Stimulated activated CD4-positive, alpha-beta T cell treated with anti-CD3 and anti-CD28 coated beads, TNF-alpha, amount 100 ng/mL, for 24 hours (primary cell): ENCODE measurements at places on chromosomes 1 and 21.

DNA sequence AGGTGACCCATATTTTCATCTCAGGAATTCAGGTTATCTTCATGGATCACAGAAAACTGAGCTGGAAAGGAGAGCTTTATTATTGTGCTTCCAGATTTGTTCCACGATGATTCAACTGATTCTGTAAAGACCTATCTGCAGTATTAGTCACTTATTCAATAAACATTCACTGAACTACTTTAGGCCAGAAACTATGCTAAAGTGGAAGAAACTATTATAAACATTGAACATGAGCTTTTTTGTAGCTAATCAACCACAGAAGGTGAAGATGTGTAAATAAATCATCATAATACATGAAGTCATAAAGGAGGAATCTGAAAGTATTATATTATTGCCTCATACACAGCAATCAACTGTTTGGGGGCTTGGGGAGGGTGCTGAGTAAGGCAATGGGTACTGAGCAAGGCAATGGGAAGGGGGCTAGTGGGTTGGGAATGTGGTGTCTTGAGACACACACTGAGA lies 30.6 kb upstream of the EXO1 start:
- DNase-seq: no peak

- peak; percentile 34 for DNase-seq
Measured at GRCh38 chr1:9716404-9717192, 65.1 kb downstream of the PIK3CD start.

GRCh38 chr1:162022626-162023025 lies 1.0 kb downstream of the OLFML2B start:
- DNase-seq: no peak

GRCh38 chr1:65256860-65257708 lies 52.3 kb upstream of the DNAJC6 start:
- no peak for DNase-seq

DNA sequence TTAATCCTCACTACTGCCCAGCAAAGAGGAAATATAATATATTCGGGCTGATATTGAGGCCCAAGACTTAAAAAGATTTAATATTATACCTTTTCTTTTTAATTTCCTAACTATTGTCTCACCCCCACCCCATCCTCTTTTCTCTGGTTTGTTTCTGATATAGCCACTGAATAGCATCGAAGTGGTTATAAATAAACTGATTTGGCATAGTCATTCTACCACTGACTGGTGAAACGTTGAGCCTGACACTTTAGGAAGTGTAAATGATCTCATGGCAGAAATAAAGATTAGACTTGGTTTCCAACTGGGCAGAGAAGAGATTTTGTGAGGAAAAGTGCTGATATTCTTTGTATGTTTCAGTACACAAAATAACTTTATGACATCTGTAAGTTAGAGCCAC lies 39.3 kb downstream of the DTL start:
- DNase-seq: no peak

DNA sequence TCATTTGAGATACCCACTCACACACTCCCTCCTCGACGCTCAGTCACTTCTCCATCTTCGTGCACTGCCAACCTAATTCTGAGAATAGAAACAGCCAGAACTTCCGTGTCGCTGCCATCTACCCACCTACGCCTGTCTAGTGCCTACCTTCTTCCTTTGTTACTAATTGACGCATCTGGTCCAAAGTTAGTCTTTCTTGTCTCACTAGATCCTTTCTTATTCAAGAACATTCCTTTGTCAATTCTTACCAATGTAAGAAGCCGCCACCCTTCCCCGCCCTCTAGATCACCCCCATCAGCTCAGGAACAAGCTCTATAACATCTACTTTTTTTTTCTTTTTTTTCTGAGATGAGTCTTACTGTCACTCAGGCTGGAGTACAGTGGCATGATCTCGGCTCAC lies 3.7 kb downstream of the PADI6 start:
- DNase-seq: no peak

DNA sequence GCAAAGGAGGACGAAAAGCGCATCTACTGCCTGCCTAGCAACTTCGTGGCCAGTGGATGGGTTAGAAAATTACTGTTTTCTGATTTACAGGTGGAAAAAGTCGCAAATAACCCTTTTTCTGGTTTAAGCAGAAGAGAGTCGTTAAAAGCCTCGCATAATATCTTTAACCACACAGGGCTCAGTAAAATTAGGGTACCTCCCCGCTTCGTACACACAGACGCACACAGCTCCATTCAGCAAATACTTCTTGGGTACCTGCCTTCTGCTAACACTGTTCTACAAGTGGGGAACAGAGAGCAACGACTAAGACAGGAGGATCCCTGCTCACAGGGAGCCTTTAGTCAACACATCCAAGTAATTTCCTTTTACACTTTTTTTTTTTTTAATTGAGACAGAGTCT lies 704 bp downstream of the ALG6 start:
- DNase-seq: no peak

DNA sequence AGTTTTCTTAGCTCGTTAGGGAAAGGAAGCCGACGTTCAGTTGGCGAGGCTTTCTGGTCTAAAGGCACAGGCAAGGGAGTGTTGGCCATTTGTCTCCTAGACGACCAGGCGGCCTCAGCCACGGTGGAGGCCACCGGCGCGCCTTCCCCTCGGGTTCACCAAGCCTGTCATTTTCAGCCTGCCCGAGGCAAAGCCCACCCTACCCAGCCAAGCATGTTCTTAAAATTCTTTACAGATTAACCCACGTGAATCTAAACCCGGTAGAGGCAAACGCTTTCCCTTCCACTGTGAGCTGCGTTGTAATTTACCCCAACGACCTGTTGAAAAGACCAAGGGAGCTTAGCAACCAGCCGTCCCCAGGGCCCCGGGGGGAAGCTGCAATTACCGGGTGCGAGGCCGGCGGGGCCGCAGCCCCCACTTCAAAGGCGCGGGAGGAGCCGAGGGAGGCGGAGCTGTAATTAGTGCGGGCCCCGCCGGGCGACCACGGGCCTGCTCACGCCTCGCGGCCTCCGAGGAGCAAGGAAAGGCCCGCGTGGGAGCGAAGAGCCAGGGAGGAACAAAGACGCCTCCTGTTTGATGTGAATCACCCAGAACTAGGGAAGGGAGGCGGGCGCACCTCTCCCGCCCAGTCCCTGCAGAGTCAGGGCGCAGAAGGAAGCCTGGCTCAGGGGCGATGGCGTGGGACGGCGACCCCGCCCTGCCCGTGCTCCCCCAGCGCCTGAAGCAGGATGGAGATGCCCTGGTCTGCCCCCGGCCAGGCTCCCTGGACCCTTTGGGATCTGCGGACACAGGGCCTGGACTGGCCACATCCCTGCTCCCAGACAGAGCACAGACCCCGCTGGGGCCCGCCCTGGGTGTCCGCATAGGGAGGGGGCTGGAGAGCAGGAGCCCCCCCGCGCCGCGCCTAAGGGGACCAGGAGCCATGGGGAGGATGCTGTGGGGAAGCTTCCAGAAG lies 12.1 kb upstream of the TSPEAR start:
- DNase-seq: no peak

DNA sequence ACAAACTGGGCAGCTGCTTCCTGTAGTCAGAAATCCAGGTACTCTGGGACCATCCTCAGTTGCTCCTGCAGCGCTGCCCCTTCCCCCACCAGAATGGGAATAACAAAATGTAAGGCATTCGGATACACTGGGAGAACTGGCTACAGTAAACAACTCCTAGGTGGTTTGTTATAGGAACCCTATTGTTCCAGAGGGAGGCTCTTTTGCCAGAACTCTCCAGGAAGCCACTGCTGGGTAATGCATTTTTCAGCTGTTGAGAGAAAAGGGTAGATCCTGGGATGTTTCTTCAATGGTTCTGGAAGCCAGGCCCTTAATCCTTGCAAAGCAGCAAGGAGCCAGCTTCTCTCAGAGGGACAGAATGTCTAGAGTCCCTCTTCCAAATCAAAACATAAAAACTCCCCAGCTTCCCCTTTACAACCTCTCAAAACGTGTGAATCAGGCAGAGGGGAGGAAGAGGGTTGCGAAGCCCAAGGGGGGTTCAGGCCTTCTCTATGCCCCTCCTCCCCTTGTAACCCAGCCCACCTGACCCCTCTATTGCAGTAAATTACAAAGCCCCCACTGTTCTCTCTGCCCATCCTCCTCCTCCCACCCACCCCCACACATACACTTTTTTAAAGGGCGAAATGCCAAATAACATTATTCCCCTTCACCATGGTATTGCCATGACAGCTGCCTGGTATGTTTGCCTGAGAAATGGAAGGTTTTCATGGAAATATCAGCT lies 29.1 kb downstream of the PLPP3 start:
- no peak for DNase-seq

DNA sequence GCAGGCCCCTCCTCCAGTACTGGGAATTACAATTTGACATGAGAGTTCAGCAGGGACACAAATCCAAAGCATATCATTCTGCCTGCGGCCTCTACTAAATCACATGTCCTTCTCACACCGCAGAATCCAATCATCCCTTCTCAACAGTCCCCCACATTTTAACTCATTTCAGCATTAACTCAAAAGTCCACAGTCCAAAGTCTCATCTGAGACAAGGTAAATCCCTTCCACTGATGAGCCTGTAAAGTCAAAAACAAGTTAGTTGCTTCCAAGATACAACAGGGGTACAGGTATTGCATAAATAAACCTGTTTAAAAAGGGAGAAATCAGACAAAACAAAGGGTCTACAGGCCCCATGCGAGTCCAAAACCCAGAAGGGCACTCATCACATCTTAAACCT lies 64.0 kb downstream of the EBNA1BP2 start:
- DNase-seq: no peak

DNA sequence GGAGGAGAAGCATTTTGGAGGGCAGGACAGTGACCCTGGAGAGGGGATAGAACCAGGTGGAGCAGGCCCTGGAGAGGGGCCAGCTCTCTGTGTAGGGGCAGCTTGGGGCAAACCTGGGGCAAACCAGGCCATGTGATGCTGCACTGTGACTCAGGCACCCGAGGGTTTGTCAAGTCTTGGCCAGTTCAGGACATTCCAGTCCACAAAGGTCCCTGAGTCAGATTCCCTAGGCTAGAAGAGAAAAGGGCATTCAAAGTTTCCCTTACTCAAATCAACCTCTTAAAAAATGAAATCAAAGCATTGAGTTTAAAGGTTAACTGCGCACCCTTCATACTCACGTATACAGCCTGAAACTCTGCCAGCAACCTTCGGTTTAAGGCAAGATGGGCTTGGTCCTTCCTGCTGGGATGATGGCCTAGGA lies 25.2 kb upstream of the PLA2G2C start:
- DNase-seq: no peak

GRCh38 chr1:155062151-155062686 lies 1.3 kb upstream of the EFNA4 start:
- DNase-seq: no peak

DNA sequence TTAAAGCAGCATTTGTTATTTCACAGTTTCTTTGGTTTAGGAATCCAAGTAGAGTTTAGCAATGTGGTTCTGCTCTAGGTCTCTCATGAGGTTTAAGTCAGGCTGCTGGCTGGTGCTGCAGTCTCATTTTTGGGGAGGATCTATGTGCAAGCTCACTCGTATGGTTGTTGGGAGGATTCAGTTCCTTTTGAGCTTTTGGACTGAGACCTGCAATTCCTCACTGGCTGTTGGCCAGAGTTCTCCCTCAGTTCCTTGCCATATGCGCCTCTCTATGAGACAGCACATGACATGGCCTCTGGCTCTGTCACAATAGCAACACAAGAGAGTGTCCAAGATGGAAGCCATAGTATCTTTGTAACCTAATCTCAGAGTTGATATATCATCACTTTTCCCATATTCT lies 91.0 kb downstream of the OLFML2B start:
- DNase-seq: no peak

GRCh38 chr1:19198820-19199219 lies 11.2 kb downstream of the UBR4 start:
- no peak for DNase-seq
